ENCODE measurements at places on chromosomes 7 and 10.

DNA sequence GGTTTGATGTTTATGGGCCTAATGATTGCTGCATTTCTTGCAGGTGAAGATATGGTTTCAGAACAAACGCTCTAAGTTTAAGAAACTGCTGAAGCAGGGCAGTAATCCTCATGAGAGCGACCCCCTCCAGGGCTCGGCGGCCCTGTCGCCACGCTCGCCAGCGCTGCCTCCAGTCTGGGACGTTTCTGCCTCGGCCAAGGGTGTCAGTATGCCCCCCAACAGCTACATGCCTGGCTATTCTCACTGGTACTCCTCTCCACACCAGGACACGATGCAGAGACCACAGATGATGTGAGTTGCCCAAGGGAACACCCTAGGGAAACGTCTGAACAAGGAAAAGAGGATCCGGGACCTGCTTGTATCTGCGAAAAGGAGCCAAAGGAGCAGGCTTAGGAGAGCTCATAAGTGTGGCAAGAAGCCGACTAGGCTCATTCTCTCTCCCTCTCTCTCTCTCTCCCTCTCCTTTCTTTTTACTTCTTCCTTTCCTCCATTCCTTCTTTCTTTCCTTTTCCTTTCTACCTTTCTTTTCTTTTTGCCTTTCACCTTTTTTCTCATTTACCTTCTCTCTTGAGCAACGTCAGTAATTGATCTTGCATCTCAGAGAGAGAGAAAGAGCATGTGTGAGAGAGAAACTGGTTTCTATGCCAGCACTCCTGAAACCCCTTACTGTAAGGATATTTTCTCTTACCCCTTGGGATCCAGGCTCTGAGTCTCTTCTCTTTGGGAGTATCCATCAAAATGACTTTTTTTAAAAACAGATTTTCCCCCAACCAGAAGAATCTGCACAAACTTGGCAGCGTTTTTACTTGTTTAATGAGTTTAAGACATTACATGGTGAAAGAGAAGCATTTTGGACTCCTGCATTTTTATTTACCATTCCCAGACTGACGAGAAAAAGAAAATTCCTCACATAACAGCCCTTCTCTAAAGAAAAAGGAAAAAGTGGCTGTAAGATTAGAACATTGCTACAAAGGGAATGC is 4.7 kb downstream of the DLX6 start:
- no peak for DNase-seq

DNA sequence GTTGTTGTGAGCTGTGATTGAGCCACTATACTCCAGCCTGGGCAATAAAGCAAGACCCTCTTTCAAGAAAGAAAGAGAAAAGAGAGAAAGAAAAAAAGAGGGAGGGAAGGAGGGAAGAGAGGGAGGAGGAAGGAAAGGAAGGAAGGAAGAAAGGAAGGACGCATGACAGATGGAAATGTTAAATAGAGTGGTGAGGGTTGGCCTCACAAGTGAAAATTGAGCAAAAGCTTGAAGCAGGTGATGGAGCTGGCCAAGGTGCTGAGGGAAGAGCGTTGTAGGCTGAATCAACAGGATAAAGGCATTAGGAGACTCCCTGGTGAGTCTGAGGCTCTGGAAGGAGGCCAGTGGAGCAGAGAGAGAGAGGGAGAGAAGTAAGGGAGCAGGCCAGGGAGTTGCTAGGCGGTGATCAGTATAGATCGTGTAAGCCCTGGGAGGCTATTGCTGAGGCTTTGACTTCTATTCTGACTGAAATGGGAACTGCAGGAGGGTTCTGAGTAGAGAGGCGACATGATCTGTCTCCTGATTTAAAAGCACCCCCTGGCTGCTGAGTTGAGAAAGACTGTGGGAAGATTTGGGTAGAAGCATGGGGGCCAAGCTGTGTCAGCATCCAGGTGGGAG is 26.5 kb upstream of the TMEM248 start:
- no peak for DNase-seq

- no peak for DNase-seq
Observed at GRCh38 chr10:69645296-69646184, 15.5 kb downstream of the FAM241B start.

DNA sequence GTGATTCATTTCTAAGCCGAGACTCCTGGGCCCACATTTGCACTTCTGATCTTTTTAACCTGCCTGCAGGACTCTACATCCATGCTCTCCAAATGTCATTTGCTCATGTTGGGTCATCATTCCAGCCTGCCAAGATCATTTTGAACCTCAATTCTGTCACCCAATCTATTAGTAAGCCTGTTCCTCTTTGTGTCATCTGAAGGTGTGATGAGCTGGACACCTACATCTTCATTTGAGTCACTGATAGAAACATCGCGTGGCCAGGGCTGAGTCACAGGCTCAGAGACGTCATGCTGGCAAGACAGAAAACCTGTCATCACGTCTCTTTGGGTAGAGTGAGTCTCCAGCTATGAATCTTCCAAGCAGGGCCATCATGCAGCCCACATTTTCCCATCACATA is 65.3 kb upstream of the SLF2 start:
- no peak for DNase-seq

- DNase-seq, result no peak
Observed at GRCh38 chr10:119425102-119425880, 117.2 kb downstream of the RGS10 start.

DNA sequence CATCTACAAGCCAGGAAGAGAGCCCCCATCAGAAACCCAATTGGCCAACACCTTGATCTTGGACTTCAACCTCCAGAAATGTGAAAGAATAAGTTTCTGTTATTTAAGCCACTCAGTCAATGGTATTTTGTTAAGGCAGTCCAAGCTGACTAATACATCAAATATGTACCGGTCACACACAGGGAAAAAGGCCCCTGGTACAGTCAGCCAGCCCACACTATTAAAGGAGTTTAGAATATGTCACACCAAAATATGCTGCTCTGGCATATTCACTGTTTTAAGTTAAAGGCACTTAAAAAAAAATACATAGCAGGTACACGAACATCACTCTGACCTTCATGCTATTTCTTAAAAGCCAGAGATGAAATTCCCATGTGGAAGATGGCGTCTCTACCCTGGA is 15.2 kb upstream of the CDCA7L start:
- no peak for DNase-seq

DNA sequence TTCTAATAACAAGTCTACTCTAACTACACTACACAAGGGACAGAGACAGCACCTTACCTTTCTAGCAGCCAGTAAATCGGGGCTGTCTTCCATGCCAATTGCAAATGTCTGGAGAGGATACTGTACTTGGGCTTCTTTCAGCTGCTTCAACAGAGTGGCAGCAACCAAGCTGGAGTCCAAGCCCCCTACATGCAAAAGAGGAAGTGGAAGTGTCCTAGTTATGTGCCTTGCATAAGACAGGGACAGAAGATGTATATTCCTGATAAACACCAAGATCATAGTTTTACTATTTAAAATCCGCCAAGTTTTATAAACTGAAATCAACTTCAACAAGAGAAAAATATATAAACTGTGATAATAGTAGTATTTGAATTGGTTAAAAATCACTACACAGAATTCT is 14.0 kb downstream of the ASNS start:
- DNase-seq, result no peak
